GM12878 (cell line): ENCODE measurements at places on chromosomes 7 and 10. TPM values are rescaled to one million over a fixed set of nuclear protein-coding genes. Genes with fewer than 3 reads are reported as not detected.
A peak's percentile ranks its signal among the peaks of the same experiment; 100 is the strongest.

SCIN gene
- 0.92 and 1.2 TPM in 2 replicates for polyA plus RNA-seq

DNA sequence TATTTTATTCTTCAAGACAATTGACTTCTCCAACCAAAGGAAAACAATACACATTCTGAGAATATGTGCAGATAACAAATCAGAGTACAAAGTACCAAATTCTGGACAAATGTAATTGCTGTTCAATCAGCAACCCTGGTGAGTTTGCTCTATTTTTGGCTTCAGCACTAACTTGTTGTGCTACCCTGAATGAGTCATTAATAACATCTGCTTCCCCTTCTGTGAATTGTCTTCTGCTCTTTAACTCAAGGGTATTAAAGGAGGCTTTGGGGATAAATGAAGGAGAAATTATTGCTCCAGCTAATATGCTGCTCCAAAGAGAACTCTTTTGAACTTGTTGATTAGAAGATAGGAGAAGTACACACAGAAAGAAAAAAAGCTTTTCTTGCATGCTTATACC, 459.3 kb downstream of the HTR7 start:
- no peak for DNase-seq

EVX1 gene
- polyA plus RNA-seq, result not detected in 2 replicates

HMX3 gene
- 8.8 and 14.0 TPM in 2 replicates for polyA plus RNA-seq

- DNase-seq, result no peak
Measured at GRCh38 chr10:14686356-14686755, 88.3 kb downstream of the FAM107B start.

ASZ1 gene
- not detected in 2 replicates for polyA plus RNA-seq

DNA sequence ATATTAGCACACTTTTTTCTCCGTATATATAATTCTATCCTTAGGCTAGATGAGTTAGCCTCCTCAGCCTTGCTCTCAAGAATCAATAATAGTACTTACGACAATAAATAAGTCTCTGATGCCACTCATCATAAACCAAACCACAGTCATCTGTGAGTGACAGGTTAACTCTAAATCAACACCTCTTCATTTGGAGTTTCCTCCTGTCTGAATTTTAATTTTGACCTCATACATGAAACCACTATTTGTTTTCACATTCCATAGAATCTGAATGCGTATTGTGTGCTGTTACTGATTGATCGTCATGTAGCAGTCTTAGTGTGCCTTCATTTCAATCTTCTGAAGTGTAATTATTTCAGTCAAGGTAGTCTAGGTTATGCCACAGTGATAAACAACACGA, 85.8 kb downstream of the HGF start:
- DNase-seq, result no peak

CCDC146 gene
- 0.16 and 1.2 TPM in 2 replicates for polyA plus RNA-seq

DNA sequence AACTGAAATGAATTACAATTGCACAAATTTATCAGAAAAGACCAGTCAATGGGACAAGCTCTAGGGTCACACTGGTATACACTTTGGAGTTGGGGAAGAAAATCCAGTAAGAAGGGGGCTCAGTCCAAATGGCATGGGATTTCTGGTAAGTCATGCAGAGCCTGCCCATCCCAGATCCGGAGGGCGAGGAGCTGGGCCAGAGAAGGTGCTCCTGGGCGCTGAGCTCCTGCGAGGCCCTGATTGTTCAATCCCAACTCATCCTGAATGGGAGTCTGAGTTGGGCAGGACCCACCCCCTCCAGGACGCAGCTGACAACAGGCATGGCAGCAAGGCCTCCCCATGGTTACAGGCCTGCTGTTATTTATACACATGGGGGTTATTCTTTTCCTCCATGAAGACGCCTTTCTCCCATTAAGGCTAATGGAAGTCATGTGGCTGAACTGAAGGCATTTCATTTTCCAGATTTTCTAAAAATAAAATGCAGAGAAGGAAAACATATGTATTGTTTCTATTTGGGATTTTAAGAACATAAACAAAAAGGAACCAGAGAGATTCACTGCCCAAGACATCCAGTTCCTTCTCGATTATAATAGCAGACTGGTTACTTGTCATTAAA, 91.1 kb upstream of the ADAM12 start:
- no peak for DNase-seq

HNRNPF gene
- polyA plus RNA-seq, result 268 and 282 TPM in 2 replicates

GRCh38 chr10:110504111-110504735, 6.5 kb downstream of the DUSP5 start:
- DNase-seq, result peak; percentile 93

- no peak for DNase-seq
Measured at GRCh38 chr7:22651534-22652243, 75.3 kb upstream of the IL6 start.

DNA sequence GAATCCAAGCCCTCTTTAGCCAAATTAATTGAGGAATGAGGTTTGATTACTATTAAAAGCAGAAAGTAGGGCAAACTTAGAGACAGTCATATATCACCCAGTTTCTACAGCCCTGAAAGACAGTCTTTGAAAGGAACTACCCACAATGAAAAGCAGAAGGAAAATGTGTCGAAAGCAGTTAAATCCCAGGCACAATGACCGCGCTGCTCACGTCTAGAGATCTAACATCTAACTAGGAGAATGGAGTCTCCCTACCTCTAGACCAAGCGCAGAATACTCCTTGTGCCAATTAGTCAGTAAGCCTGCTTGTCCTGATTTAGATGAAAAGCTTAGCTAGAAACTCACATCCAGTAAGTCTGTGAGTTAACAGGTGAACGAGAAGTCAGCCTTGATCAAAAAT, 350.0 kb downstream of the FGFR2 start:
- no peak for DNase-seq
